ENCODE measurements at places on chromosomes 3 and 15.

GRCh38 chr15:64011736-64012135 lies 34.5 kb downstream of the DAPK2 start:
- no peak for DNase-seq

GRCh38 chr3:17850448-17850847 lies 108.0 kb upstream of the TBC1D5 start:
- no peak for DNase-seq

- no peak for DNase-seq
Measured at GRCh38 chr15:40347559-40348473, 3.0 kb upstream of the PHGR1 start.

DNA sequence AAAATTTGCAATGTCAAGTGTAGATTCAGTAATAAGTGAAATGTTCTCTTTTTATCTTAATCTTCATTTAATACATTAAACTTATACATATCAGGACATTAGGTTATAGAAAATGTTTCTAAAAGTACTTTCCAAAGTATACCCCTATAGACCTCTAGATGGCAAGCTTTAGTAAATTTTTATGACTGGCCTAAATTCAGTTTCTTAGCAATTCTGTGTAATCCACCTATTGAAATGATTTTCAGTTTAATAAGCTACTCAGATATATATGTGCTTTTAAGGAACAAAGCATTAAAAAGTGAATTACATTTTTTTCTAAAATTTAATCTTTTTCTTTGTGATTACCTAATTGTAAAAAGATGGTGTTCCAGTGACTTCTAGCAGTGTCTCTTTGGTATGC lies 342.2 kb downstream of the GBE1 start:
- peak; percentile 26 for DNase-seq

- no peak for DNase-seq
Measured at GRCh38 chr3:50662408-50662807, 12.3 kb upstream of the DOCK3 start.

DNA sequence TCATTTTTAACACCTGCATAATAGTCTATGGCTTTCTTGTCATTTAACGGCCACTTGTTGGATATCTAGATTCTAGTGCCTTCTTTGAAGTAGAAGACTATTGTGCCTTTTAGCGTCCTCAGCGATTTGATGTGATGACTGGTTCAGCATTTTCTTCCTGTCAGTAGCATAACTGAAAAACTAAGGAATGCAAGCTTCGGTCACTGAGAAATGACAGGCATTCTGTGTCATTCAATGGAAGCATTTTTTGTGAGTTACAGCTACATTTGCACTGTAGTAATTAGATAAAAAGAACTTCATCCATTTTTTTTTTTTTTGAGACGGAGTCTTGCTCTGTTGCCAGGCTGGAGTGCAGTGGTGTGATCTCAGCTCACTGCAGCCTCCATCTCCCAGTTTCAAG lies 10.3 kb downstream of the NEK11 start:
- DNase-seq: no peak

GRCh38 chr15:80525853-80526252 lies 121.7 kb downstream of the ARNT2 start:
- DNase-seq: no peak
